ENCODE measurements at places on chromosomes 7 and 10. TPM values are rescaled to one million over a fixed set of nuclear protein-coding genes. Genes with fewer than 3 reads are reported as not detected.

- DNase-seq: no peak
Measured at GRCh38 chr7:120395526-120396019, 122.6 kb downstream of the KCND2 start.

- no peak for DNase-seq
Measured at GRCh38 chr7:55083206-55083605, 64.4 kb downstream of the EGFR start.

- no peak for DNase-seq
Measured at GRCh38 chr10:78176320-78177317, 143.0 kb downstream of the RPS24 start.

CADPS2 gene
- total RNA-seq: under 0.01 TPM

ITGA8 gene
- total RNA-seq: not detected

All from hematopoietic multipotent progenitor cell (in vitro differentiated cells).